ENCODE measurements at places on chromosomes 2 and 18.

GRCh38 chr18:58452454-58453166 lies 176.3 kb downstream of the ALPK2 start:
- DNase-seq, result no peak

DNA sequence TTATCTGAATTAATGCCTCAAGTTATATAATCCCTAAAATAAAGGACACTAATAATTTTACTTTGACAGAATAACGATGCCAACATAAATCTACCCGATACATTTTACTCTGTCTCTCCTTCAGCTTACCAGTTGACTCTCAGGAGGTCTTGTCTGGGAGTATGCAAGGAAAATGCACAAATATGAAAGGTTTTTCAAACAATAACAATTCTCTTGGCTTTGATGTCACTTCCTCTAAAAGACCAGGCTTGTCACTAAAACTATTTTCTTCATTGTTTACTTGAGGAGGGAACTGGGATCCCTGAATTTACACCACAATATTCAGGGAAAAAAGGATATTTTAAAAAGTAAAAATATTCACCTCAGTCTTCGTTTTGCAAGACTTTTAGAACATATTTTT lies 97.2 kb downstream of the SOS1 start:
- DNase-seq, result no peak

DNA sequence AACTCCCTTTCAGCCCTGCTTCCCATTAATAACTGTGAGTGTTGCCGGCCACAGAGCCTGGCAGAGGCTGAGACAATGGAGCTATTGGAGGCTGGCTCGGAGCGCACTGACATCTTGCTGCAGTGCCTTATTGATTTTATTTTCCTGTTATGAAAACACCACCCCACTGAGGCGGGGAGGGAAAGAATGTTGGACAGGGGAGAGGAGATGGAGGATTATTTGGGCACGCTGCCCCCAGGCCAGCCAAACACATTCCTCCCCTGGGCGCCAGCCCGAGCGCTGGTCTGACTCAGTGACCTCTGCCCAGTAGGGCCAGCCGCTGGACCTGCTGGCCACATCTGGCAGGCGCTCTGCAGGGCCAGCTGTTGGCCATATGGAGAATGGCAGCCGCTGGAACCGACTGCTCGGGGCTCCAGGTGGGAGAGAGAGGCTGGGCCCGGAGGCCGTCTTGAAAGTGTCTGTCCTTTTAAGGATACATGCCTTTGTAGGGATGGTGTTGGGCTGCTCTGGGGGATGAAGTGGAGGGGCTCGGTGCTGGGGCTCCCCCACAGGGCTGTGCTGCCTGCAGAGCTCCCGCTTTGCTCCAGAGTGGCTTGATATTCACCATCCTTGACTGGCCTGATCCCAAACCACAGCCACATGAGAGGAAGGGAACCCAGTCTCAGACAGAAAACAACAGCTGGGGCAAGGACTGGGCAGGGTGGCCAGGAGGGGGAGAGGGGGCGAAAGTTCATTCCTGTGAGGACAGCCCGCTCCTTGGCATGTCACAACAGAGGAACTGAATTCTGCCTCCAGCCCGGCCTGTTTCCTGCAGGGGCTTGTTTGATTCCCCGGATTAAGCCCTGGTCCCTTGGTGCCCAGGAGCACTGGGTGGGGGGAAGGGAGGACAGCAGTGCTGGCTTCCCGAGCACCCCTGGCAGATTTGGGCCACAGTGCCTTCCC lies 179.0 kb downstream of the KLHL29 start:
- DNase-seq, result no peak

GRCh38 chr2:44100351-44100750 lies 68.3 kb upstream of the PPM1B start:
- DNase-seq, result no peak

DNA sequence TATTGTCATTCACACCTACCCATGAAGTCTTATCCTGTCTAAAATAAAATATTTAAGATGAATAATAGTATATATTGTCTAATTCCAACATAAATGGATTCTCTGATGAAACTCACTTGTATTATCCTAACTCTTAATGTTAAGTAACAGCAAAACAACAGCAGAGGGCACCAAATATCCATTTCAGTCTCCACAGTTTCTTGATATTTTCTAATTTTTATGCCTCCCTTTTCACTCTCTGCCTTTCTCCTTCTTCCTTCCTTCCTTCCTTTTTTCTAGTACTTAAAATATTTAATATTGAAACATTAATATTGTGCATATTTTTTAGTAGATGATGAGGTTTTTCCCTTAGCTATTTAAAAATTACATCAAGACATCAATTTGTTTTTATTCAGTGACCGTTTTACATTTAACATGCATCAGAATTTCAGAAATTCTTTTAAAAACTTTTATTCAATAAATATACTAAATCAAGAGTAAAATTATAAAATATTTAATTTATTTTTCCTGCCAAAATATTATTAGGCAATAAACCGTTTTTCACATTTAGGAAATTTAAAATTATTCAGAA lies 97.6 kb downstream of the WDR7 start:
- no peak for DNase-seq

All from T-helper 22 cell (primary cell).